Frontal cortex (tissue), 4 donors: ENCODE measurements at places on chromosomes 1 and 21. TPM values are rescaled to one million over a fixed set of nuclear protein-coding genes. Genes with fewer than 3 reads are reported as not detected.

Gene MYOC
- under 0.01 TPM for total RNA-seq

DNA sequence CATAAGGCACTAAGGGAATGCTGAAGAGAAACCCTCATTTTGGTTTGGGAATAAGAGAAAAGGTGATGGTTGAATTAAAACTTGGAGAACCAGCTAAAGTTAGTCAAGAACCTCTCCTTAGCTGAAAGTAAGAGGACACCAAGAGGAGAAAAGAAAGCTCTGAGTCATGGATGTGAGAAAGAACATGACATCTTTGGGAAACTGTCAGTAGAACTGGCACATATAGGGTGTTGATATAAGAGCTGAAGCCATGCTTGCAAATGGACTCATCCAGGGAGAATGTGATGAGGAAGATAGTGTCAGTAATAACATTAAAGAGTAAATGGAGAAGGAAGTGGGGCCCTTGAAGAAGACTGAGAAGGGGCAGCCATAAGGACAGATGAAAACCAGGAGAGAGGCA lies 54.3 kb downstream of the LRRC8C start:
- no peak for DNase-seq

DNA sequence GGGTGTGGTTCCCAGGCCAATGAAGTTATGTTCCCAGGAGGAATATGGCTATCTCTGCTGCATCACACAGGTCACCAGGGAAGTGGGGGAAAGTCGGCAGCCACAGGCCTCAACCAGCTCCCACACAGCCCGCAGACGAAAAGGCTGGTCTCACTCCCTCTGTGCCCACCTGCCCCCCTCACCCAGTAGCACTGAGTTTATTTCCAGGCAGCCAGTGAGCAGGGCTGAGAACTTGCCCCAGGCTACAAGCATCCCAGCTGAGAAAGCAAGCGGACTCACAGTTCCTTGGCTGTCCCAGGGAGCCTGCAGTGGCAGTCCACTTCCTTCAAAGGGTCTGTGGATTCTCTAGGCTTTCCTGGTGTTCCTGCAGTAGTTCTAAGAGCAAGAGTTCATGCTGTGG lies 68.9 kb downstream of the SLC5A9 start:
- no peak for DNase-seq

GRCh38 chr1:111139324-111139955 lies 453 bp downstream of the DRAM2 start:
- DNase-seq: peak; percentile 45

DNA sequence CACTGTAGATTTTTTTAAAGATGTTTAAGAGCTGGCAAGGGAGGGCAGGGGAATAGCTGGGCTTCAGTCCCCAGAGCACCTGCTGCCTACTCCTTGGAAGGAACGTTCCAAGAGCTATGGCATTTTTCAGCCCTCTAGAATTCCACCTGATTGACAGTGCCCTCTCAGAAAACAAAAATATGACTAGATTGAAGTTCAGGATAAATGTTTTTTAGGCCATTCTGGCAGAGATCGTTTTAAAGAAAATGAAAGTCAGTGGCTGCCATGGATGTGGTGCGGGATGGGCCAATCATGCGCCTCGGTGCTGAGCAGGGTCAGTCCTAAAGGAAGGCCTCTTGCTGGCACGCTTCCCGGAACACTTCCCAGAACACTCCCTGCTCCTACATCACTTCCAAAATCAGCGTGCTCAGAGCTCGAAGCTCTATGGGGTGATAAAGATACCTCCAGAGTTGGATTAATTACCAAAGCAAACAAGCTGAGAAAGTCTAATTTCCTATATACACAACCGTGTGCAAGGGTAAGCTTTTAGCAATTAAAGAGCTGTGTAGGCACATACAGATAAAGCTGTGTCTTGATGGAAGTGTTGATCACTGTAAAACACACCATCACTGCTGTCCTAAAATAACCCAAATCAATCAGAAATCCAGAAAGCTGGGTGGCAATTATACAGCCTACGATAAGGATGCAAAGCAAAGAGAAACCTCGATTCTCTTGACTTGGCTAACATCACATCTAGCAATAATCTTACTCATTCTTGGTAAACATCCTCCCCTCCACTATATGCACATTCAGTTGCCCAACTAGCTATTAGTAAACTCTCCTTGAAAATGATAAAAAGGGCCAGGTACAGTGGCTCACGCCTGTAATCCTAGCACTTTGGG lies 34.6 kb downstream of the TGFBR3 start:
- no peak for DNase-seq

Gene TMPRSS3
- total RNA-seq: not detected

Gene C1orf94
- under 0.01 TPM for total RNA-seq

GRCh38 chr1:70475023-70475422 lies 64.0 kb downstream of the CTH start:
- DNase-seq: no peak

- no peak for DNase-seq
These were observed 272.3 kb downstream of the ADGRL2 start for GRCh38 chr1:82073071-82073470.

DNA sequence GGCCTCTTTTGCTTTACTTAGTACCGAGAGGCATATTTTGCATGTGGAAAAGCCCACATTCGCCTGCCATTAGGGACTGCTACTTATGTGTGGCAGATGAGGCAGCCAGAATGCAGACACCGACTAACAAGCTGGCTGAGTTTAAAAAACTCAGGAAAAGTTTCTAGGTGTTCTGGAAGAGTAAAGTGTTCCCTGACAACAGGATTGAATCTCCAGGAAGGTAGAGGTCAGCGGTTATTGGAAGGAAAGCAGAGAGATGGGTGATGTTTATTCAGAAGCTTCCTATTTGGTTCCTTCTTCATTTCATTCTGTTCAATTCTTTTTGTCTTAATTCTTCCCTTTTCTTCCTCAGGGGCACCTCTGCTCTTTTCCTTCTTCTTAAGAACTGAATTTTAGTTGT lies 206.9 kb upstream of the SNX7 start:
- no peak for DNase-seq

DNA sequence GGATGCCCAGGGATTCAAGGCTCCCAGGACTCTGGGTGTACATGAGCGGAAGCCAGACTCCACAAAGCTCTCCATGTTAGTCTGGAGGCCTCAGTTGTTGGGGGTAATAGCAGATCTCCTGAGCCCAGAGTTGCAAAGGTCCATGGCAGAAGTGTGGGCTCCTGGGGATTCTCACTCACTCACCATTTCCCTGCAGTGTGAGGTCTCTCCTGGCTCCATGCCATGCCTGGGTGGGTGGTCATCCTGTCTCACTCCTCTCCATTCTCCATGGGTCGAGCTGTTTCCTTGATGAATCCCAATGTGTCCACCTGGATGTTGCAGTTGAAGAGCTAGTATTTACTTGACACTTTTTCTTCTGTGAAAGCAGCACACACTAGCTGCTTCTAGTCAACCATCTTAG lies 156.8 kb upstream of the LRRC7 start:
- no peak for DNase-seq

- DNase-seq: no peak
These were observed 59.8 kb upstream of the GNG12 start for GRCh38 chr1:67893126-67893495.

GRCh38 chr1:61173118-61173517 lies 90.8 kb downstream of the NFIA start:
- DNase-seq: no peak

DNA sequence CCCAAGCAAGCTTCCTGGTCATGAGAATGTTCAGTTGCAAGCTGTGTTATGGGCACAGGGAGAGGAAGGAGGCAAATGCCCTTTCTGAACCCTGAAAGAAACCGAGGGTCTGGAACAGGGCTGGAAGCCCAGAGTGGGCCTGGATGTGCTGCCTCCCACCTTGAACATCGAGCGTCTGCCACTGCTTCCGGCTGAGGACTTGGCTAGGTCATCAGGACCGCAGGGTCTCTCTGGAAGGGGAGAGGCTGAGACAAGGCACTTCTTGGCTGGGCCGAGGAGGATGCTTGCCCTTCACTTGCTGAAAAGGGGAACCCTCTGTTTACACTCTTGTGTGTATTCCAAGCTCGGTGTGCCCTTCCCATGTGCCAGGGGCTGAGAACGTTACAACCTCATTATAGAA lies 168.0 kb upstream of the C1orf174 start:
- DNase-seq: no peak

Gene DHCR24
- total RNA-seq: 47.3 TPM

GRCh38 chr1:51955797-51956527 lies 34.5 kb downstream of the RAB3B start:
- no peak for DNase-seq

DNA sequence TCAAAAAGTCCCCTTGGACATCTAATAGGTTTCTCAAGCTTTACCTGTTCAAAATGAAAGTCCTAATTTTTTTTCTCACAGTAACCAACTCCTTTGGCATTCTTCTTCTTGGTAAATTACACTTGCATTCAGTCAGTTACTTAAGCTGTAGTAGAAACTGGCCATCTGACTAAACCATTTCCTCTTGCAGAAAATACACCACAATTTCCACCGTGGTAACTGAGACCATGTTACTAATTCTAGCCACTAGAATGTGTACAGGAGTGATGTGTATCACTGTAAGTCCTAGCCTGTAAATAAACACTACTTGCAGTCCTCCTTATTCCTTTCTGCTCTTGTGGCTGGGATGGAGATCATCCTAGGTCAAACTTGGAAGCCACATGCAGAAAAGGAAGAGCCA lies 965.4 kb upstream of the TMPRSS15 start:
- no peak for DNase-seq

Gene EFNA3
- 9.8 TPM for total RNA-seq

DNA sequence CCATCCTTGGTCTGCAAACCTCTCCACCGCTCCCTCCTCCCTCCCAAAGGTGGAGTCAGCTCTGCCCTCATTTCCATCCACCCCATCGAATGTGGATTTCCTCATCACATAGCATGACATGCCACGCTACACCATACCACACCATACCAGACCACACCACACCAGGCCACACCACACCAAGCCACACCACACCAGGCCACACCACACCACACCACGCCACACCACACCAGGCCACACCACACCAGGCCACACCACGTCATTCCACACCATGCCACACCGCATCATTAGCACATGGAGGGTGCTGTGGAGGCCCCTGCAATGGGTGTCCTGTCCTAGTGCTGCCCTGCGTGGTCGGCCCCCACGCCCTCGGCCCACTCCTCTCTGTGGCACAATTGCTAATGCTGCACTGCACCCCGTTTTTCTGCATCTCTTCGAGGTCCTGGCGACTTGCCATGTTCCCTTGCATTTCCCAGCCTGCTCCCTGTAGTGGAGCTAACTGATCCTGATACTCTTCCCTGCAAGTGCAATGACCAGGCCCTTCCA lies 11.3 kb downstream of the DFFB start:
- no peak for DNase-seq

DNA sequence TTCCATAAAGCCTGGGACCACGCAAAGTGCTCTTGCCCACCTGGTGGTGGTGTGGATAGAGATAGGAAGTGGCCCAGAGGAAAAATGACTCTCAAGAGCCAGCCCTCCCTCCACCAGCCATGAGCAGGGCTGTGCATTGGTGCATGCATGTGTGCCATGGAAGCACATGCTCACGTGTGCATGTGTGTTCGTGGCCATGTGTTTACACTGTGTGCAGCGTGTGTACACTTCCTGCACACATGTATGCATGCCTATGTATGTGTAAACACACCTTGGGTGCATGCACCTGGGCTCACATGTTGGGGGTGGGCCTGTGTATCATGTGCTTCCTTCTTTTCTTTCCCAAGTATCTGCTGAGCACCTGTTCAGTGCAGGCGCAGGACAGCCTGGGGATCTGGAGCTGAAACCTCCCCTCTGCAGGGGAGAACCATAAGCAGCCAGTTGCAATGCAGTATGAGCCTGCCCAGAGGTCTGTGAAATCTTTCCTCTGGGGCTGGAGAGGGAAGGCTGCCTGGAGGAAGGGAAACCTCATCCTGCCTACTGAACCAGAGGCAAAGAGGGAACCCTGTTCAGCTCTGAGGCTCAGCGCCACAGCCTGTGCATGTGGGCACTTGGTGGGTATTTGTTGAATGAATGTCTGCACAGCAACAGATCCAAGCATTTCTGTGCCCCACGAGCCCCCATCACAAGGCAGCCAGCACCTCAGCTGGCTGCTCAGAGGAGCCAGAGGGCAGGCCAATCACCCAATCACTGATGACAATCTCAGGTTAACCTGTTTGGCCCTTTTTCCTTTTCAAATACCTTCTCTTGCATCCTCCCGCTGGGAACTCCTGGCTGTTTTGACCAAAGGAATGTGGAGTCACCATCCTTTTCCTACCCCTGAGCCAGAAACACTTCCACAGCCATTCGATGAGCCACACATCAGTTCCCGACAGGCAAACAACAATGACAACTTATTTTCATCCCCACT lies 327.0 kb downstream of the NPHP4 start:
- DNase-seq: no peak

DNA sequence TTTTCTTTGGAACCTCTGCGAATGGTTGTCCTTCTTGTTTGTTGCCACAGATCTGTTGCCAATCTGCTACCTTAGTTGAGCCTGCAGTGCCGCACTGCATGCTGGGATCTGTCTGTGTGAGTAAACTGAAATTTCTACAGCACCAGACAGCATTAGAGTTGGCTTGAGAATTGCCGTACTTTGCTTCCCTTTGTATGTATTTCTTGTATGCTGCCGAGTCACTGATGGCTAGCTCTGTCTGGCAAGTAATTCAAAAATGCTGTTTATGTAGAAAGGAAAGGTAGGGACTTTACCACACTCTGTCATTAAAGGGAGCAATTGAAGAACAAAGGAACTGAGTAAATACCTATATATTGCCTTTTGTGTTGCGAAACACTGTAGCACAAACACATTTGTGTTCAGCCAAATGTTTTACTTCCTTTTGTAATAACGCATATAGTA lies 857.4 kb downstream of the USP25 start:
- no peak for DNase-seq

Gene IGSF21
- total RNA-seq: 31.0 TPM

Gene C1orf116
- not detected for total RNA-seq
